Tibial nerve (tissue), 4 donors: ENCODE measurements at places on chromosomes 5 and 9. TPM values are rescaled to one million over a fixed set of nuclear protein-coding genes. Genes with fewer than 3 reads are reported as not detected.
A peak's percentile ranks its signal among the peaks of the same experiment; 100 is the strongest.

The TPPP gene
- 2.9 TPM for total RNA-seq

- no peaks in the 10 kb centered on the region for H3K27me3 ChIP-seq
- peaks cover 6% of the 10 kb centered on the region for H3K4me1 ChIP-seq
- peak overlapping the region; percentile 72 for H3K4me3 ChIP-seq
- peak; percentile 22 for DNase-seq
- H3K36me3 ChIP-seq, result no peaks in the 10 kb centered on the region
Observed at GRCh38 chr9:100427366-100428263, 672 bp downstream of the MSANTD3 start.

The ANKRD20A1 gene
- 9.6 TPM for total RNA-seq

DNA sequence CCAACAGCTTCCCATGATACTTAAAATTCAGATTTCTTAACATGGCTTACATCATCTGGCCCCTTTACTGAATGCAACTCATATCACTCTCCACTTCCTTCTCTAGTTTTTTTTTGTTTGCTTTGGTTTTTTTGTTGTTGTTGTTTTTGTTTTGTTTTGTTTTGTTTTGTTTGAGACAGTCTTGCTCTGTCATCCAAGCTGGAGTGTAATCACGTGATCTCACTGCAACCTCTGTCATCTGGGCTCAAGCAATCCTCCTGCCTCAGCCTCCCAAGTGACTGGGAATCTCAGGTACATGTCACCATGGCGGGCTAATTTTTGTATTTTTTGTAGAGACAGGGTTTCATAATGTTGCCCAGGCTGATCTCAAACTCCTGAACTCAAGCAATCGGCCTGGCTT lies 41.4 kb downstream of the CPLANE1 start:
- no peaks in the 10 kb centered on the region for H3K4me1 ChIP-seq
- H3K27ac ChIP-seq, result no peak overlapping the region

The MGAT4B gene
- total RNA-seq, result 90.8 TPM

The IL13 gene
- total RNA-seq, result not detected

The LMAN2 gene
- total RNA-seq, result 144 TPM

- no peaks in the 10 kb centered on the region for H3K36me3 ChIP-seq
- peak overlapping the region; percentile 89 for H3K27ac ChIP-seq
- no peaks in the 10 kb centered on the region for H3K27me3 ChIP-seq
- H3K4me3 ChIP-seq, result no peak overlapping the region
- no peak for DNase-seq
Observed at GRCh38 chr9:127223266-127223665, 41.3 kb upstream of the GARNL3 start.

The HMMR gene
- total RNA-seq, result 0.90 TPM

DNA sequence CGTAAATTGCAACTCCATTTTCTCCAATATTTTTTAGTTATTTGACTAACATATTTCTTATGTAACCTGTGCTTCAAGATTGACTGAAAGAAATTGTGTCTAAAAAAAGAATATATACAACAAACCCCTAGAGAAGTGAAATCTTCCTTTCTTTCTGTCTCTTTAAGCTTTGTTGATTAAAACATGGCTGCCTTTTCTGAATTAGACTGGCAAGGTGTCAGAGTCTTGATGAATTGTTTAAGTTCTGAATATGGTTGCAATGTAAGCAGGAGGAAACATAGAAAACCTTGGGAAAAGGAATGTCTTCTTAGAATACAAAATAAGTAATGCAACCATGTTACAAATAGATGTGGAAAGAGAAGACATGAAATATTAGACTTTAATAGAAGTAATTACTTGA lies 209.8 kb upstream of the CTNND2 start:
- H3K4me3 ChIP-seq, result no peak overlapping the region
- DNase-seq, result no peak
- H3K4me1 ChIP-seq, result no peaks in the 10 kb centered on the region

DNA sequence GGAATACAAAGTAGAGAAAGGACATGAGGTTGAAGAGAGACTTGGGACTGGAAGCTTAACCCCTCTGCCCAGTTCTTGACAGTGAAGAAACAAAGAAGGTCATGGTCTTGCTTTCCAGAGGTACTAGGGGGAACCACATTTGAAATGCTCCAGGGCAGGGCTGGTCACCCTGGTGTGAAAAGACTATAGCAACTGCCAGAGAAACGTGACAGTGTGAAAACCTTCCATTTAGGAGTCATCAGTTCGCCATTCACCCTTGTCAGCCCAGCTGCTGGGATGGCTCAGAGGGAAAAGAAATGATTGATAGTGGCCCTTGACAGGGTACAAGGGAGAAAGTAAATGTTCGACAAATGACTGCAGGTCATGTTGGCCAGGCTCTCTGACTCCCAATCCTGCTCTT lies 56.7 kb downstream of the MAT2B start:
- DNase-seq, result no peak
- no peaks in the 10 kb centered on the region for H3K27me3 ChIP-seq
- H3K4me1 ChIP-seq, result peaks cover 26% of the 10 kb centered on the region
- no peak overlapping the region for H3K4me3 ChIP-seq
- H3K27ac ChIP-seq, result no peak overlapping the region

DNA sequence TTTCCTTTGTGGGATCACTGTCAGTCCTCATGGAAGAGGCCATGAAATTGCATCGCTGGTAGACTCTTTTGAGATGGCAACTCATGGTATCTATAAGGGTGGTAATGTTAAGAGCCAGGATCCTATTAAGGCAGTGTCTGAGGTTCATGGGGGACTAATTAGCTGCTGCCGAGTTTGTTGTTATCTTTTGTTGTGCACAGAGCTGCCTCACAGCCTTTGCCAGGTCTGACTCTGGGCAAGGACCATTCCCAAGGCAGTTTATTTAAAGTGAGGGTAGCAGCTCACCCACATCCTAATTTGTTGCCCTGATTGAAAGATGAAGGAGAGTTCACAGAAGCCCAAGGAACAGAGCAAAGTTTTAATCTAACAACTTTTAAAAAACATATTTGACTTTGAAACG lies 7.9 kb downstream of the SMARCA2 start:
- no peaks in the 10 kb centered on the region for H3K27me3 ChIP-seq
- H3K4me1 ChIP-seq, result peaks cover 32% of the 10 kb centered on the region
- H3K27ac ChIP-seq, result peak overlapping the region; percentile 23
- DNase-seq, result no peak
